Activated B cell treated with CpG ODN at 0.5 μM for 24 hours (primary cell): ENCODE measurements at places on chromosomes 1 and 21. TPM values are rescaled to one million over a fixed set of nuclear protein-coding genes. Genes with fewer than 3 reads are reported as not detected.

DNA sequence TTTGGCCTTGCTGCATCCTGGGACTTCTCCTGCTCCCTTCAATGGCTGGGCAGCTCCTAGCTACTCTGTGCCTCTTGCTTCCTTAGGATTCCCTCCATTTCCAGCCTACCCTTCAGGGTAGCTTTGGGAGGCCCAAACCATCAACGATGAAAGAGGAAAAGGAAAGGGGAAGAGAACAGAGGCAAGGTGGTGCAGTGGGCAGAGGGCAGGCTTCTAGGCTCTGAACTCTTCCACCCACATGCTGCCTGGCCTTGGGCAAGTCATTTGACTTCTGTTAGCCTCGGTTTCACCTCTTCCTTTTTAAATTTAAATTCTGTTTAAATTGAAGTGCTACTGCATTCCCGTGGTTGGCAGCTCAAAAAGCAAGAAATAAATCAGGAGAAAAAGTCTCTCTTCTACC lies 5.7 kb upstream of the PPM1J start:
- no peaks in the 10 kb centered on the region for H3K36me3 ChIP-seq
- H3K4me1 ChIP-seq = peaks cover 25% of the 10 kb centered on the region
- H3K4me3 ChIP-seq = no peak overlapping the region
- H3K27ac ChIP-seq = no peak overlapping the region

DNA sequence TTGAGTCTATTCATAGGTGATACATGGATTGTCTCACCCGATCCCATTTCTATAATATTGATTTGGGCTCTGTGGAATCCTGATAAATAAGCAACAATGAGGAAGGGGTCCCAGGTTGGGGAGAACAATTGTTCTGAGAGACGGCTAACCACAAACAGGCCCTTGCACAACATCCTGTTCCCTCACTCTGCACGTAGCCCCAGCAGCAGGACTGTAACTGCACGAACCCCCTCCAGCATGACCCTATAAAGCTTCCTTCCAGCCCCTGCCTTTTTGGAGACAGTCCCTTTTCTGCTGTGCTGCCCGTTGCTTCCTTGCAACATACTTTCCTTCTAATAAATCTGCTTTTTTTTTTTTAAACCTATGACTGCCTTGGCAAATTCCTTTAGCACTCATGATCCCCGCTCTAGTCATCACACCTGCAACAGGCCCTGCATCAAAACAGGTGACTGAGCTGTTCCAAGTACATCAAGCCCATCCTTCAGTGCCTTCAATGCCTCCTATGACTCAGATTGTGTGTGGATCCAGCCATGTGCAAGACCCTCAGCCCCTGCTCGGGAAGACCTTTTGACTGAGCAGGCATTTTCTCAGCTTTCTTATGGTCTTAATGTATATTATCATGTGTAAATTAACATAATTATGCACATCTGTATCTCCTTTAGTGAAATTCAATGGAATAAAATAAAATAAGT lies 63.7 kb upstream of the B3GALNT2 start:
- H3K4me3 ChIP-seq = no peak overlapping the region
- no peak for DNase-seq
- H3K36me3 ChIP-seq = no peaks in the 10 kb centered on the region
- H3K27me3 ChIP-seq = no peaks in the 10 kb centered on the region
- no peaks in the 10 kb centered on the region for H3K4me1 ChIP-seq

DNA sequence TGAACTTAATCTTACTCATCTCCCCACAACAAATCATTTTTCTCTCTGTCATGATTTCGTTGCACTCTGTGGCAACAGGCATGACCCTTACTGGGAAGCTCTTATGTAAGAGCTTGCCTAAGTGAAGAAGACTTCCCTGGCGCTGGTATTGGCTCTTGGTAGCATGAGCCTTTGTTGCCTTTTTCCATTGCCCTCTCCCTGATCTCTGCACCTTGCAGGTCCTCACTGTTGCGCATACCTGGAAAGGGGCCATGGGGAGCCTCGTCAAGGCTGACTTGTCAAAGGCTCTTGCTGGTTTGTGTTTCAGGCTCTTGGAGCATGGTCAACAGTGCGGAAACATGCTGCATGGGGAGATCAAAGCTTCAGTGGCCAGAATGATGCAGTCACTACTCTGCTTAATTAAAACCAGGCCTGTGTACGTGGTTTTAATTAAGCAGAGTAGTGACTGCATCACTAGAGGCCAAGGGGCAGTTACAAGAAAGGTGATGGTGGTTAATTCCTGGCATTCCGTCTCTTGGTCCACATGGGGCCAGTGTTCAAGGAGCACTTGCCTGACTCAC lies 141.3 kb downstream of the SPATA46 start:
- peaks cover 16% of the 10 kb centered on the region for H3K27me3 ChIP-seq
- no peaks in the 10 kb centered on the region for H3K36me3 ChIP-seq
- no peak overlapping the region for H3K27ac ChIP-seq
- H3K4me3 ChIP-seq = no peak overlapping the region

DNA sequence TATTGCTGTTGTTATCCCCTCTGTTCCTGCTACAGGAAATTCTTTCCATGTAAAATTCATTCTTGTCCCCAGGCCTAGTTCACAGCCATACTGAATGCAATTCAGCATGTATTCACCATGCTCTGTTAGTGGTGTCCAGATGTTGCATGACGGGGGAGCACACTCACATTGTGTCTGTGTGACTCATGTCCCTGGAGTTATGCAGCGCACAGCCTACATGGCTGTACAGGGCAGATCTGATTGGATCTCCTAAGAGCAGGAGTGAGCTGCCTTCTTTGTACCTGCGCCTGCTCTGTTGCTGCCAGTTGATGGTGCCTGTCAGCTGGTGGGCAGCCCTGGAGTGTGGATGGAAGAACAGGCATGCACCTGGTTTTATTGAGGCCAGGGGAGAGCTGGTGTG lies 17.6 kb downstream of the HTR6 start:
- no peak overlapping the region for H3K4me3 ChIP-seq
- no peaks in the 10 kb centered on the region for H3K27me3 ChIP-seq
- H3K36me3 ChIP-seq = peaks cover 23% of the 10 kb centered on the region
- H3K4me1 ChIP-seq = no peaks in the 10 kb centered on the region

GRCh38 chr21:38979271-38980121 lies 173.8 kb downstream of the ETS2 start:
- peaks cover 28% of the 10 kb centered on the region for H3K27me3 ChIP-seq
- no peak overlapping the region for H3K27ac ChIP-seq
- no peaks in the 10 kb centered on the region for H3K4me1 ChIP-seq
- H3K36me3 ChIP-seq = no peaks in the 10 kb centered on the region

The KRTAP12-2 gene
- total RNA-seq = not detected in 2 replicates

GRCh38 chr1:178484698-178485225 lies 12.0 kb downstream of the CLEC20A start:
- H3K27ac ChIP-seq = peak overlapping the region; percentile 57
- H3K4me3 ChIP-seq = no peak overlapping the region
- peaks cover 4% of the 10 kb centered on the region for H3K27me3 ChIP-seq
- H3K4me1 ChIP-seq = peaks cover 34% of the 10 kb centered on the region
- no peaks in the 10 kb centered on the region for H3K36me3 ChIP-seq

The BSND gene
- total RNA-seq = 0.05 TPM in 1 of 2 replicates, not detected in the other

The LAX1 gene
- total RNA-seq = 12.0 and 13.5 TPM in 2 replicates

The MMP23B gene
- 0.32 and 0.35 TPM in 2 replicates for total RNA-seq

DNA sequence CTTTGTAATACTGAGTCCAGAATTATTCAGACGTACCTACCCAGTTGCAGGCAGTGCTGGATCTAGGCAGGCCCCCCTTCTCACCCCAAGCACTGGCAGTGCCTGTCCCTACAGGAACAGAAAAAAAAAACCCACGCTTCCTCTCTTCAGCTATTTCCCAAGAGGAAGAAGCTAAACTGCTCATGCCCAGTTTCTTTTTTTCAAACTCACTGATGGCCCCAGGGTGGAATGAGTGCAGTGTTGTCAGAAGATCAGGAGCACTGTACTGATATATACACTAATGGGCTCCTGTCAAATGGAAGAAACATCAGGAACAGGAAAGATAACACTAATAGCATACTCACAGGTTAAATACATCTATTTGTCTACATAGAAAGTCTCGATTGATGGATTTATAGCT lies 28.2 kb upstream of the DOCK7 start:
- H3K27ac ChIP-seq = no peak overlapping the region
- H3K4me3 ChIP-seq = no peak overlapping the region
- no peaks in the 10 kb centered on the region for H3K36me3 ChIP-seq
- no peaks in the 10 kb centered on the region for H3K27me3 ChIP-seq
- no peaks in the 10 kb centered on the region for H3K4me1 ChIP-seq

- H3K4me3 ChIP-seq = no peak overlapping the region
- no peak for DNase-seq
- H3K36me3 ChIP-seq = peaks cover 3% of the 10 kb centered on the region
- no peaks in the 10 kb centered on the region for H3K27me3 ChIP-seq
- H3K4me1 ChIP-seq = peaks cover 22% of the 10 kb centered on the region
Observed at GRCh38 chr1:246508897-246509688, 2.0 kb upstream of the SMYD3 start.

- H3K27ac ChIP-seq = no peak overlapping the region
- peaks cover 2% of the 10 kb centered on the region for H3K27me3 ChIP-seq
- no peaks in the 10 kb centered on the region for H3K36me3 ChIP-seq
- no peaks in the 10 kb centered on the region for H3K4me1 ChIP-seq
- H3K4me3 ChIP-seq = no peak overlapping the region
Observed at GRCh38 chr1:56933606-56934005, 32.2 kb downstream of the C8B start.

DNA sequence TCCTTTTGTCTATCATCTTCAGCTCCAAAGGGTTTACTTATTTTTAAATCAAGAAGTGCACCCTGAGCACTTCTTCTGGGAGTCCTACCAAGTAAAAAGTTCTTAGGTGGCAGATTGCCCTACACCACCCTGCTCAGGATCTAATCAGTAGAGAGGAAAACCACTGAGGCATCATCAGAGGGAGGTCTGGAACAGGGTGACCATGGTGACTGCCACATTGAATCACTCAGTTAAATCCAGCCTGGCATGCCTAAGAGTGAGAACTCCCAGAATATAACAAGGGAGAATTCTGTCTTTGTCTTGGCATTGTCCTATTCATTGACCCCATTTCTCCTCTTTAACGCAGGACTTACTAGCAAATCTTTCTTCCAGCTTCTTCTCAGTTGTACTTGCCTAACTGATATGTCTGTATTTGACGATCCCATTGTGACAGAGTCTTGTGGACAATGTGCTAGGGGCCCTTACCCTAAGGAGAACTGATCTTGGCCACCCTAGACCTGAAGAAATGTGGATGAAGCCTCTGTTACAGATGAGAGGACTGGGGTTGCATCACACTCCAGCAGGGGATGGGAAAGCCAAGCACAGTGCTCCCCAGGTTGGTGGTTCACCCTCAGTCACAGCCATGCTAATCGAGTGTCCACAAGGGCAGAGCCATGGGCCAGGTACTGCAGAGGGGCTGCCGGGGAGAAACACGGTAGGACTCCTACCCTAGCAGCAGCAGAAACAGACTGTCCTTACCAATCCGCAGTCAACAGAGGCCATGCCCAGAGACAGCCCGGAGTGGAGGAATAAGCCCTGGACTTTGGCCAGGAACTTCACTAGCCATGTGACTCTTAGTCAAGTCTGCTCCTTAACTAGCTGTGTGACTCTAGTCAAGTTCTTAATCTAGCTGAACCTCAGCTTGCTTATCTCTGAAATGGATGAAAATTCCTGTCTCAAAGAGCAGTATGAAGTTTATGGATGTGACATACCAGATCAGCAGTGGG lies 15.4 kb downstream of the PKP1 start:
- H3K27me3 ChIP-seq = peaks cover 32% of the 10 kb centered on the region
- DNase-seq = no peak
- H3K27ac ChIP-seq = no peak overlapping the region
- no peak overlapping the region for H3K4me3 ChIP-seq
- no peaks in the 10 kb centered on the region for H3K4me1 ChIP-seq

DNA sequence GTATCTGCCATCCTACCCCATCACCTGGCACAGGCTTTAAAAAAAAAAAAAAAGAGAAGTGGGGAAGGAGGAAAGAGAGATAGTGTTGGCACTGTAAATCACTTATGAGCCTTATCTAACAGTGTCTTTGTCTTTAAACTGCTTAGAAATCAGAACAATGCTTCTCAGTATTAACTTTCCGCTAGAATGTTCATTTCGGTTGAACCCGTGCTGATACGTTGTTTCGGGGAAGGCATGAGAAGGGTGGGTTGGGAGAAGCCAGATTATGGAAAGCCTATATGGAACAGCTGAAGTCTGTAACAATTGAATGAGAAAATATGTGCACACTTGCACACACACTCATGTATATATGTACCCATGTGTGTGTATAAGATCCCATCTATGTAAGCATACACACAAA lies 170.8 kb downstream of the GALNT2 start:
- H3K36me3 ChIP-seq = peaks cover 70% of the 10 kb centered on the region
- no peak for DNase-seq
- H3K4me3 ChIP-seq = no peak overlapping the region
- H3K27ac ChIP-seq = no peak overlapping the region
- no peaks in the 10 kb centered on the region for H3K27me3 ChIP-seq

- no peak overlapping the region for H3K4me3 ChIP-seq
- no peak overlapping the region for H3K27ac ChIP-seq
- no peak for DNase-seq
- H3K27me3 ChIP-seq = no peaks in the 10 kb centered on the region
Observed at GRCh38 chr21:26945916-26946675, 20.8 kb downstream of the ADAMTS5 start.

DNA sequence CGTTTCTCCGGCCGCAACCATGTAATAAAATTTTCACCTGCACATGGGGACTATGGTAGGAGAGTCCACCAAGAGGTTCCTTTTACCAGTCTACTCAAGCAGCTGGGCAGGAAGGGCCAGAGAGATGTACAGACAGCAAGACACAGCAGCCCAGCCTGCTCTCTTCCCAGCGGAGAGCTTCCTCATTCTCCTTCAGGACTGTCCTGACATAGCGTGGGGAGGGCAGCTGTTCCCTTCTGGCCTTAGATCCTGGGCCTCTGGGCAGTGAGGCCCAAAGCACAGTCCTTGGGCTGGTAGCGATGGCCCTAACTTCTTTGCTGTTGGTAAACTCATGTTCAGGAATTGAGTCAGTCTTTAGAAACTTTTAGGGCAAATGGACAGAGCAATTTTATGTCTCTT lies 89.1 kb downstream of the BCAR3 start:
- DNase-seq = no peak
- no peak overlapping the region for H3K4me3 ChIP-seq
- no peaks in the 10 kb centered on the region for H3K27me3 ChIP-seq
- peak overlapping the region; percentile 56 for H3K27ac ChIP-seq
- peaks cover 42% of the 10 kb centered on the region for H3K36me3 ChIP-seq
